Stimulated activated CD8-positive, alpha-beta memory T cell treated with anti-CD3 and anti-CD28 coated beads, Interleukin-15, amount 100 ng/mL, for 48 hours (primary cell): ENCODE measurements at places on chromosomes 13 and 19.

DNA sequence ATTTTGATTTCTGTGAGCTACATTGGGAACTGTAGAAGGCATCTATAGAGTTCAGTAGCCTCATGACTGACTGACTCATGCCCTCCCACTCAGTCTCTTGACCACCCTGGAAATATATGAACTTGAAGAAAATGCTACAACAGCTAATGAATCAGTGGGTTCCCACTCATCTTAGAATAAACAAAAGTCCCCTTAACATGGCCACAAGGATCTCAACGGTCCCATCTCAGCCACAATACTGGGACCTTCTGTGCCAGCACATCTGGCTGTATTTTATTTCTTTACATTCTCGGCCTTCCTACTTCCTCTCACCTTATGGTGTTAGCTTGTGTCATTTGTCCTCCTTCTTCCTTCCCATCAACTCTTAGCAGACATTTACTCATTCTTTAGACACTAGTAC is 619.8 kb downstream of the DCT start:
- DNase-seq = no peak

- DNase-seq = no peak
Observed at GRCh38 chr13:19985219-19985556, 26.7 kb downstream of the ZMYM2 start.

DNA sequence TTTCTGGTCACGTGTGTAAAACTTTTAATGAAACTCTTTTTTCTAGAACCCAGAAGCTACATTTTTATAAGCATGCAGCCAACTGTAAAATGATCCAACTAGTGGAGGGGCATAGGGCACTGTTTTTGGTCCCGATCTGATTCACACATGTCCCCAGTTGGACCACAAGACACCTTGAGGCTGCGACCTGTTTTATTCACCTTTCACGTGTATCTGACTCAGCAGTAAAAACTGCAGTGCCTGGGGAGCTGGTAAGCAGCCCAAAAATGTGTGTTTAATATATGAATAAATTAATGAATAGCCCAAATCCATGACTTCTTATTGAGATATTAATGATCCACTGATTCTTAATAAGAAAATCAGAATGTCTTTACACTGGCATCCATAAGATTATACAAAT is 140.4 kb downstream of the COL4A1 start:
- DNase-seq = no peak

DNA sequence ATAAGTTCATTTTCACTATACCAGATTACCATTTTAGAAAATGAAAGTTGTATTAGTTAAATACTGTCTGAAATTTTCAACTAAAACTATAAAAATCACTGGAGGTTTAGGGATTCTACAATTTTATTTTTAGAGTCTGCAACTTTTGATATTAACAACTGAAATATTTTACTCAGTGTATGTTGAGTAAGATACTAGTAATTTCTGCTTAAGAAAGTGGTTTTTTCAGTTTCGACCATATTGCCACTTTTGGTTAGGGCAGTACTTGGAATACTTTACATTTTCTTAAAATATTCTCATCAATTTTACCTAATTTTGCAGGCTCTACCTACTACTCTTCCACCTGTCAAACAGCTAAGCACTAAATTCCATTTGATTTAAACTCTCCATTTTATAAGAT is 59.6 kb downstream of the KCNRG start:
- DNase-seq = no peak

DNA sequence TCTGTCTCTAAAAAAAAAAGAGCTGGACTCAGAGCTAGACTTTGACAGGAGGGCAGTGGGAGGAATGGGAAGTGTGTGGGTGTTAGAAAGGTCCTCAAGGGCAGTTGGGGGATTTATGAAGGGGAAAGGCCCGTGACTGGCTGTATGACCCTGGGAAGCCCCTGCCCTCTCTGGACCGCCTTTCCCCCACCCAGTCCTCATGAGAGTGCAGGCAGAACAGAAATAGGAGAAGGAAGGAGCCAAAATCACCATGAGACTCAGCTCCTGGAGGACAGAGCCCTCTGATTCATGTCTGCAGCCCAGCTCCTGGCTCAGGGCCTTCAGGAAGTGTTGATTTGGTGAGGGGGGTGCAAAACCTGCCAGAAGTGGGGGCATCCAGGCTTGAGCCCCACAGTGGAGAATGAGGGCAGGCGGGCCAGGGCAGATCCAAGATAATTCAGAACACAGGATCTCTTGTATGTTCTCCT is 8.7 kb upstream of the SMG9 start:
- no peak for DNase-seq

GRCh38 chr13:41407380-41407779 is 50.0 kb upstream of the RGCC start:
- DNase-seq = no peak

GRCh38 chr13:30895773-30896172 is 10.3 kb upstream of the MEDAG start:
- no peak for DNase-seq

- DNase-seq = no peak
Observed at GRCh38 chr13:38879278-38879677, 111.4 kb downstream of the STOML3 start.

GRCh38 chr13:99992949-99993351 is 11.4 kb downstream of the ZIC2 start:
- DNase-seq = no peak

DNA sequence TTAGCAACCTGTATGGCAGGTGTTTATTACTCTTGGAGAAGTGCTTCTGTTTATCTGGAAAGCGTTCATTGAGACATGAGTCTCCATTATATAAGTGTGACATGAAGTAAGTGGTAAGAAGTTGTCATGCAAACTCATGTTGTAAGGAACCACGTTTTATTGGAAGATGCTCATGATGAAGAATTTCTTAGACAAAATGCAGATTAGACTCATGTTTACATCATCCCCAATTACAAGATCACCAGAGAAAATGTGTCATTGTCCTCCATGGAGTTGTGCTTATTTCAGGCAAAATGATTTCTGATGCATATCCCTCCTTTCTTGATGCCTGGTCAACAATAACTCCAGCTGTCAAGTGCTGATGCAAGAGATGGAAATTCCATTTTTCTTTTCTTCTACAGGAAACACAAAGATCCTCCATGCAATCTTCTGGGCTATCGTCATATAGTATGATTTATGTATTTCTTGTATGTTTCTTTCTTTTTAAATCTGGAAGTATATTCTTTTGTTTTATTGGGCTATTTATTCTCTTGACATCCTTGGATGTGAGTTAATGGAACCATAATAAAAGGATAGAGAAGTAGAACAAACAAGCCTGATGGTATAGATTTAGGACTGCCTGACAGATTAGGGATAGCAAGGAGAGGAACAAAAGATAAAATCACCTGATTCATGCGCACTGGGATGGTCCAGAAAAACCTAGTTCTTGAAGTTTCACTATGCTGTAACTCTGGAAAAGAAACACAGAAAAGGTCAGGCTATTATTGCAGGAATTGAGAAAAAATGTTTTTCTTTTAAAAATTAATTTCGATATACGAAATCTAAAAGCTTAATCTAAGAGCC is 50.7 kb upstream of the DIAPH3 start:
- no peak for DNase-seq

DNA sequence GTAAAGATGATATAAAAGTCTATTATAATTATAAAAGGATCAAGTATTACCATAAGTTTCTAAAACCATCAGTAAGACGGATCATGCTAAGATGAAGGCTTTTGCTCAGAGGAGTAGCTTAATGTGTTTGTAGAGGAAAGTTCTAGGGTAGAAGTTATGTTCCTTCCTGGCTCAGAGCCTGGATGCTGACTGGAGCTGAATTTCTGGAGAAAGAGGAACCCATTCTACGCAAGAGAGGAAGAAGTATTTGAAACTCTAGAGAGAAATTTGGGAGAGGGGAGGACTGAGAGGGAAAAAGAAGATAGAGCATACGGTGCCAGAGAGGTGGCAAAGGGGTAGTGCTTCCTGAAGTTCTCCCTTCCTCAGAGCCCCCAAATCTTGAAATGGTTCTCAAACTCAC is 51.4 kb upstream of the SGCG start:
- DNase-seq = no peak

DNA sequence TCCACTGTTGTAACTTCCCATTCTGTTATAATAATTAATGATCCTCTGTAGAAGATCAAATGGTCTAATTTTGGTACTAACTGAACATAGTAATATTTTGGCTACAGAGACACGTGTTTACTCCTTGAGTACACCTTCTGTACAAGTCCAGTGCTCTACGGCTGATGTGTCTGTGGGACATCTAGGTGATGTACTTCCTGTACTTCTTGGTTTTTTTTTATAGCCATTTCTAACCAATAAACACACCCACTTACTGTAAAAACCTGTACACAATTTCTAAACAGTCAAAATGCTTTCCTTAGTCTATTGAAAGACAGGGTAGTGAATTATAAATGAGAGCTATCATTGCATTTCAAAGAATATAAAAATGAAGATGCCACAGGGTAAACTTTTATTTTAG is 118.7 kb downstream of the RNF17 start:
- DNase-seq = no peak

DNA sequence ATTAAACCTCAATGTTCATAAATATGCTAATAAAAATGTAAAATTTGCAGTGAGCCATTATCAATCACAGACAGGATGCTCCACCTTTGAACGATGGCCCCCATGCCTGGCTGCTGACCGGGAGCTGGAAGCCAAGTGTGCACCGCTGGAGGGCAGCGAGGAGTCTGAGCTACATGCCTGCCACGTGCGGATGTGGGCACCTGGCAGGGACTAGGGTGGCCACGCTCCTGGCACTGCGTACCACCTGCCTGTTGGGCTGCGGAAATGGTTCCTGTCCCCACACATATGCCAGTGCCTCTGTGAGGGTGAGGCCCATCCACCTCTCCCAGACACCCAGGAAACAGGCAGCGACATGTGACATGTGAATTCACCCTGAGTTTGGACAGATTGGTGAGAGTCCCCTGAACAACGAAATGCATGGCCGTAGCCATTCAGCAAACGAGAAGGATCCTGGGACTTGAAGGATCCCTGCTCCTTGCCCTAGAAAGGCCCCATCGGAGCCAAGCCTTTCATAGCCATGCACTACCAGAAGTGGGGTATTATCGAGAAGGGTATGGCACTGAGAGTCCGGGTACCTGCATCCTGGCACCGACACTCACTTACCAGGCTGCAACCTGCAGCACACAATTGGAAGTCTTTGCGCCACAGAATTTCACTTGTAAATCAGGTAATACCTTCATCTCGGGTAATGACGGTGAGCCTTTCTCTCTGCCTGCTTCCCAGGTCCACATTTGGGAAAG is 35.8 kb downstream of the TSHZ3 start:
- DNase-seq = no peak

DNA sequence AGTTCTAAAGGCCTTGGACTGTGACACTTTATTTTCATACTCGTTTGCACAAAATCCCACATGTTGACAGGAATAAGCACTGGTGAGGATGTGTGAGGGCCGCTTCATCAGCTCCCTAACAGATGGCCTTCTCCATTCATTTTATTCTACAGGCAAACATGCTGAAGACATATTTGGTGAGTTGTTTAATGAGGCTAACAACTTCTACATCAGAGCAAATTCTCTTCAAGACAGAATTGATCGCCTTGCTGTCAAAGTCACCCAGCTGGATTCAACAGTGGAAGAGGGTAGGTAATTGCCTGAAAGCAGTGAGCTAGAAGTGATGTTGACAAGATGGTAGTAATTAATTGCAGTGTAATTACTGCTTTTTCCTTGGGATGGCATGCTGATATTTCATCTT is 95.7 kb downstream of the GPR12 start:
- no peak for DNase-seq

DNA sequence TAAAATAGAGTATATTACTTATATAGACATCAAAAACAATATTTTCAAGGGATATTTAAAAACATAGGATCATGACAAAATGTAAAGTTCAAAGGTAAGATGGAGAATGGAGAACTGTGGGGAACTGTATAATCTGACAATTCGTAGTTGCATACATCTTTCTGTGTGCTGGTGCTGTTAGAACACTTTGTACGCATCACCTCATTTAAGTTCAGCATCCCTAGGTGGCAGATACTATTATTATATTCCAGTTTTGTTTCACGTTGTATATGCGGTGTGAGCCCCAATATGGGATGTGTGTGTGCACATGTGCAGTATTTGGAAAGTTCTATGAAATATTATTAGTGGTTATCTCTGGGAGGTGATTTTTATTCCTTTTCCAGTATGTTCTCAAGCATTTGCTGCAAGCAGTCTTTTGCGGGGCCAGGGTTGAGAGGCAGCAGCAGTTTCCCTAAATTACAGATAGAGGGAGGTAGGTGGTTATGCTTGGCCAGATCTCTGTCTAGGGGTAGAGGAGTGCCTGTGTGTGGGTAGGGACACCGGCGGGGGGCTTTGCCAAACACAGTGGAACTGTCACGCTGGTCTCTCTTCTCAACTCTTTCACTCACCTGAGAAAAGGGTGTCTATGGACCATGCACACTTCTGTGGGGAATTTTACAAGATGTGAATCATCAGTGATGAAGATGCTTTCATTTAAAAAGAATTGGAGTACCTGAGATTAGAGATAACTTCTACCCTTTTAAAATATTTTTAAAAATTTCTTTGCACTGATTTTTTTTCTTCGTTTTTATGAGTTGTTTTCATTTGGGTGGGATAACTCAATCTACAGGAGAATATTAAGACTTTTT is 55.6 kb upstream of the ALOX5AP start:
- no peak for DNase-seq

GRCh38 chr19:40053491-40053890 is 2.5 kb downstream of the ZNF780B start:
- DNase-seq = no peak

- peak; percentile 85 for DNase-seq
Observed at GRCh38 chr19:18304458-18305310, 18.2 kb downstream of the LSM4 start.

- DNase-seq = no peak
Observed at GRCh38 chr19:38276942-38277517, 12.7 kb downstream of the SPINT2 start.

- no peak for DNase-seq
Observed at GRCh38 chr13:83168590-83168989, 713.7 kb downstream of the SLITRK1 start.

GRCh38 chr19:543910-544608 is at the start of gene GZMM:
Gene GZMM (plus strand): TSS chr19:544053. CDS start chr19:544072, 19 bp downstream.
- peak; percentile 67 for DNase-seq

- DNase-seq = no peak
Observed at GRCh38 chr19:54041969-54042606, 21.6 kb downstream of the VSTM1 start.

DNA sequence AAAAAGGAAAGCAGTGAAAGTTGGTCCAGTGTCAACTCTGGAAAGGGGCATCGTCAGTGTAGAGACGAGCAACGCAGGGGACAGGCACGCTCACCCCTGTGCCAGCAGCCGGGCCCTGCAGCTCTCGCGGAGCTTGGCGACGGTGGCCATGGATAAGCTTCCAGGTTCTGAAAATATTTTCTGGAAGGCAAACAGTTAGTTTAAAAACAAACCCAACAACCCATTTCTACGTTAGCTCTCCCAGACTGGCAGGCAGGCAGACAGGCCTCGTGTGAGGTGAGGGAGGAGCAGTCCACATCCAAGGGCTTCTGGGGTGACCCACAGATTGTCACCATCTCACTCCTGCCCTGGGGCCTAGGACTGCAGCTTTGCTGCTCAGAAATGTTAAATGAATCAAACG is 27.4 kb downstream of the LAMP1 start:
- no peak for DNase-seq

DNA sequence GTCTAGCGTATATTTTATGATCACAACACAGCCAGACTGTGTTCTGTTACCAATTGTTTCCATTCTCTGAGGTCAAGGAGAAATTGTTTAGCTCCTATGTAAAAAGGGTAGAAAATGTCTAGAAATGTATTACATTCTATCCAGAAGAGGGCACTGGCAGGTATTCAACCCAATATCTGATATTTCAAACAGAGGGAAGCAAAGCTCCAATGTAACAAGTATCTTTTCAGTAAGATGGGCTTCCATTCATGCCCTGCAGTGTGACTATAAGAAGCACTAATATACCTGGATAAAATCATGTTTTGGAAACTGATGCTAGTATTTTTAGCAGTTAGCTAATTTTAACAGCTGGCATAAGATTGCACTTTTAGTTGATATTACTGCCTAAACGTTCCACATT is 312.7 kb downstream of the FGF14 start:
- DNase-seq = no peak
